ENCODE measurements at places on chromosomes 7 and 10.

DNA sequence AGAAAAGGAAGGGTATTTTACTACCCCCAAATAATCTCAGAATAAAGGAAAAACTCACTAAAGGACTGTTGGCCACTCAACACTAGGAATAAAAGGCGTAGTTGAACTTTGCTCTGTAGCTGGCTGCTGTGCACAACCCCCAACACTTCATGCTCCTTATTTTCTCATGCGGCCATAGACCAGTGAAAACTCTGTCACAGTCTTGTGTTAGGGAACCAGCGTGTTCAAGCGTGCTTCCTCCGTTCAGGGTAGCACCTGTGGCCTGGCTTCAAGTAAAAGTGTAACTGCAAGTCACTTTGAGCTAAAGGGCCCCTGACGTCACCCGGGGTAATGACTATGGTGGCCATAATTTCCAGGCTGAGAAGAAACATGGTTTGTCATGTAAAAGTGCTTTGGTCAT is 27.0 kb downstream of the BLNK start:
- DNase-seq, result no peak

GRCh38 chr7:15628876-15629275 is 57.6 kb downstream of the MEOX2 start:
- DNase-seq, result no peak

DNA sequence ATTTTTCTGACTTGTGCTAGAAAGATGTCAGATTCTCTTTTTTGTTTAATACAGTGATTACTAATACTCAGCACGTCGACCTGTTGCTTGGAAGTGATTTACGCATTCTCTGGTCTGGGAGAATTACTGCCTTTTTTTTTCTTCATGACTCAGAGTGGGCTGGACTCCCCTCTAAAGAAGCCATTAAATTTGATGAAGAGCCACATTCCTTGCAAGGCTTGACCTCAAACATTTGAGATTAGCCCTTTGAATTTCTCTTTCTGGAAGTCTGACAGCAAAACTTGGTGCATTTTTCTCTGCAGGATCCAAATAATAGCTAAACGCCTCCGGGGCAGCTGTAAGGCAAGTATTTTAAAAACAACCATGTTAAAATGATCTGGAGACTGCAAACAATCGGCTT is 171.6 kb downstream of the GALNT17 start:
- DNase-seq, result no peak

GRCh38 chr10:58326967-58327381 is 7.8 kb upstream of the UBE2D1 start:
- no peak for DNase-seq

GRCh38 chr10:87660484-87661133 is 931 bp downstream of the PAPSS2 start:
- DNase-seq, result no peak

DNA sequence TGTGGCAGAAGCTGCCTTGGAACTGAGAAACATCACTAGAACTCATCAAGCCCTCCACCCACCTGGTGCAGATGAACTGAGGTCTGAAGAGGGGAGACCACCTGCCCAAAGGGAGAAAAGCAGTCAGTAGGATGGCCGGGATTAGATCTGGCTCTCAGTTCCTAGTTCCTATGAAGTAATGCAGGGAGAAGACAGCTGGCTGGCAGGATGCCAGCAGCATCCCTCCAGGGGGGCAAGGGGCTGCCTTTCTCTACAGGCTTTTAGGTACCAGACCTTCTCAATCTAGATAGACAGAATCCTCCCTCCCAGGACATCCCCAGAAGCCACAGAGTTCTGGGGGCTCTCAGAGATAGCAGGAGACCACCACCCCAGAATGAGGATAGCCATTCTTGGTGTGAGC is 7.8 kb downstream of the CRHR2 start:
- no peak for DNase-seq

- no peak for DNase-seq
These were observed 29.4 kb downstream of the CHST15 start for GRCh38 chr10:124063750-124064603.

DNA sequence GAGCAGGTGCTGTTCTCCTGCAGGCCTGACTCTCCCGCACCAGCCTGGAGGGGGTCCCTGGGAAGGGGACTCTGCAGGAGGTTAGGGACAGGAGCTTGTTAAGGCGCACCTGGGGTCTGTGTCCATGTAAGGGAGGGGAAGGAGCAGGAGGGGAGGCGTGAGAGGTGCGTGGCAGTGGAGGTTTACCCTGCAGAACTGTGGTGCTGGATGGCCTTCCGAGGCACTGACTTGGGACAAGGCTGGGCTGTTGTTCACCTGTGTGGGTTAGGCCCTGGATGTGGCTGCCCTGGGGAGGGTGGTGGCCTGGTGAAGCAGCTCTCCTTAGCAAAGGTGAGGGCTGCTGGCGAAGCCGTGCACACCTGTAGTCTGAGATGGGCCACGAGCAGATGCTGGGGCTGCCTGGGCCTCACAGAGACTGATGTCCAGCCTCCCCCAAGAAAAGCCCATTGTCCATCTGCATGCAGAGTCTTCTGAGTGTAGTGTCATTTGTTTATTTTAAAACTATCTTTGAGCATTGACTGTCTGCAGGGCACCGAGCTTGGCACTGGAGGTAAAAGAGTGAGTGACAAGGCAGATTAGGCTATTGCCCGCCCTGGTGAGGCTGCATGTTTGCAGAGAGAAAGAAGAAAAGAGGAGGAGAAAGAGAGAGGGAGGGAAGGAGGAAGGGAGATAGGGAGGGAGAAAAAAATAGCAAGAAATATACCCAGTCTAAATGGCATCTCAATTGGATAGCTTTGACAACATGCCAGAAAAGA is 225.3 kb downstream of the GLRX3 start:
- DNase-seq, result no peak

DNA sequence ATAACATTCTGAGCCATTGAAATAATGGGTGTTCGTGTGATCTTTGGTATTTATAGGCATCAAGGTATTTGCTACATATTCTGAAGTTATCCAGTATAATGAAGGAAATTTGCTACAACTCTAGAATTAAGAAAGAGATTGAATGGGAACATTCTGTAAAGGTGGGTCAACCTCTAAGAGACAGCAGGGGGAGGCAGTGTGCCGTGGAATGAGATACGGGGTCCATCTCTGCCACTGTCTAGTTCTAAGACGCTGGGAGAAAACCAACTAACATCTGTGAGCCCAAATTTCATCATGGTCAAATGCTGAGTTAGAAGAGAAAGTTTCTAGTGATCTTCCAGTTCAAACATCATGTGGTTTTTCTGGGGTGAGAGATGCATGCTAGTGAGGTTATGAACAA is 368.9 kb downstream of the SORCS1 start:
- no peak for DNase-seq

GRCh38 chr10:92816091-92816531 is 32.2 kb upstream of the EXOC6 start:
- no peak for DNase-seq

GRCh38 chr7:85423209-85423895 is 236.5 kb upstream of the SEMA3D start:
- no peak for DNase-seq

GRCh38 chr7:95904099-95904498 is 131.7 kb downstream of the DYNC1I1 start:
- DNase-seq, result no peak

GRCh38 chr10:83229991-83230390 is 909.3 kb upstream of the GHITM start:
- DNase-seq, result no peak

GRCh38 chr7:96126382-96126781 is 195.5 kb downstream of the SLC25A13 start:
- no peak for DNase-seq

- DNase-seq, result no peak
These were observed 54.3 kb downstream of the EGFR start for GRCh38 chr7:55073051-55073511.

DNA sequence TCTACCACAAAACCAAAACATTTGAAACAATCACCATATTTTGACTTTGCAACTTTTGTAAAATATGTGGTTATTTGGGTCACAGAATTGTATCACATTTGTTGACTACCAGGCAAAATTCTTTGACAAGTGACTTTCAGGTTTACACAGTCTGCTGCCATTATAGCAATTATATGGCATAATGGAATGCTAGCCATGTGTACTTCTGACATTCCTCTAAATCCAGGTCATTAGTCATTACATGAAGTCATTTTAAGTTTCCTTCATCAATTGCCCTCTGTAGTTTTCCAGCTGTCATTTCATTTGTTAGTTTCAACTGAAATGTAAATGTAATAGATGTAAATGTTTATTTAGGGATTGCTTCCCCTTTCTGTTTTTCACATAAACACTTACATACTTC is 137.5 kb downstream of the IMMP2L start:
- no peak for DNase-seq

DNA sequence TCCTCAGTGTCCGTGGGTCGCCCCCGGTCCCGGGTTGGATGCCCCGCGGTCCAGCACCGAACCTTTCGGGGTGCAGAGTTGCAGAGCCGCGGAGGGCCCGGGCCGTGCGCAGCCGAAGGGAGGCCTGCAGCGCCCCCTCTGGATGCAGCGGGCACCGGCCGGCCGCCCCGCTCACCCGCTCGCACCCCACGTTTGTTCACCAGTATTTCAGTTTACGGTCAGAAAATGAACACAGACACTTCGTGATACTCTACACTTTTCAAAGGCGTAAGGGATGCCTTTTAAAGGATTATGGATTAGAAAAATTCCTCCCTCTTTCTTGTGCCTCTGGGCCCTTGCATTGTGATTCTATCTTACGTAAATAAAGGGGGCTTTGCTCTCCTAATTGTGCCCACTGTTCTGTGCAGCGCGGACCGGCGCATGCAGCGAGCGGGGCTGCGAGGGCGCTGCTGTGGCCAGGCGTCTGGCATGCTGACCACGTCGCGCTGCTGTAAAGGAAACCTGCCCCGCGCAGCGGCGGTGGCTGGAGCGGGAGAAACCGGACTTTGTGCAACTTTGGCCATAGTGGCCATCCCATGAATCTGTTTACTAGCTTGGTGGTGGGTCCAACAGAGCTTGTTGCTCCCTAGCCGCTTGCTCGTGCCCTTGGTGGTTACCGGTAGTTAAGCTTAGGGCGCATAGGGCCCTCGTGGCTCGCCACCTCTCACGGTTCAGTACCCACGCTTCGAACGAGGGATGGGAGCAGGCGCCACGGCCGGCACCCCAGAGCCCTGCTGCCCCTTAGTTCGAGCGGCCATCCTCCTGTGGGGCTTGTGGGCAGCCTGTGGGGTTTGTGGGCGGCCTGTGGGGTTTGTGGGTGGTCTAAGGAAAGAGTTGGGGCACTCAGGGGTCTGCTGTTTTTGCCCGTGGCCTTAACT is 739 bp upstream of the MEST start:
- peak; percentile 25 for DNase-seq

DNA sequence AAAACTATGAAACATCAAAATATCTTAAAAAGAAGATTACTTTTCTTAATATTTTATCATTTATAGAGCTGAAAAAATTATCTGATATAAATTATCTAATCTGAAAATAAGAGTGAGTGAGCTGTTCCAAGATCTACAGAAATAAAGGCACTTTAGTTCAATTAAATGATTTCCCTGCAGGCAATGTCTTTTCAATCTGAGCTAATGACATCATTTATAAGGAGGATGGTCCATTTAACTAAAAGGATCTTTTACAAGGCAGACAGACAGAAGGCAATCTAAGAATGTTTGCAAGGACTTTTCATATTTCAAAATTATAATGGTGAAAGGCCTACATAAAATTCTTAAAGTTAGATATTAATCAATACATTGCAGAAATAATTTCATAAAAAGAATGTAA is 71.8 kb downstream of the SKAP2 start:
- DNase-seq, result no peak

DNA sequence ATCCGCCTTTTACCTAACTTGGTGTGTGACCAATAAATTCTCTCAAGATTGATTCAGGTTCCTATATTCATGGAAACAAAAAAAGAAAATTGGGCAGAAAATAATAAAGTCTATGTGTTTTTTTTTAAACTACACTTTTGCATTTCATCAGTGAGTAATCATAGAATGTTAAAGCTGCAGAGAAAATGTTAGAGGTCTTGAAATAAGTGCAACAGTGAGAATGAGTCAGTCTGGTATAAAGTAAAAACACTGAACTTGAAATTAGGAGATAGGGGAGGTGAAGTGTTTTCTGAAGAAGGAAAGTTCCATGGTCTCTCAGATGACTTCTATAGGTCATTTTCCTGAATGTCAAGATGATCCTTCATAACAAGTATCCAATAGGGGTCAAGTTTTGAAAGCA is 202.6 kb upstream of the NRP1 start:
- no peak for DNase-seq

- no peak for DNase-seq
These were observed 62.8 kb upstream of the FAM20C start for GRCh38 chr7:129366-130221.

- DNase-seq, result no peak
These were observed 203.3 kb upstream of the HGF start for GRCh38 chr7:81973117-81973516.

GRCh38 chr10:45387096-45387893 is 13.3 kb downstream of the ALOX5 start:
- DNase-seq, result no peak

DNA sequence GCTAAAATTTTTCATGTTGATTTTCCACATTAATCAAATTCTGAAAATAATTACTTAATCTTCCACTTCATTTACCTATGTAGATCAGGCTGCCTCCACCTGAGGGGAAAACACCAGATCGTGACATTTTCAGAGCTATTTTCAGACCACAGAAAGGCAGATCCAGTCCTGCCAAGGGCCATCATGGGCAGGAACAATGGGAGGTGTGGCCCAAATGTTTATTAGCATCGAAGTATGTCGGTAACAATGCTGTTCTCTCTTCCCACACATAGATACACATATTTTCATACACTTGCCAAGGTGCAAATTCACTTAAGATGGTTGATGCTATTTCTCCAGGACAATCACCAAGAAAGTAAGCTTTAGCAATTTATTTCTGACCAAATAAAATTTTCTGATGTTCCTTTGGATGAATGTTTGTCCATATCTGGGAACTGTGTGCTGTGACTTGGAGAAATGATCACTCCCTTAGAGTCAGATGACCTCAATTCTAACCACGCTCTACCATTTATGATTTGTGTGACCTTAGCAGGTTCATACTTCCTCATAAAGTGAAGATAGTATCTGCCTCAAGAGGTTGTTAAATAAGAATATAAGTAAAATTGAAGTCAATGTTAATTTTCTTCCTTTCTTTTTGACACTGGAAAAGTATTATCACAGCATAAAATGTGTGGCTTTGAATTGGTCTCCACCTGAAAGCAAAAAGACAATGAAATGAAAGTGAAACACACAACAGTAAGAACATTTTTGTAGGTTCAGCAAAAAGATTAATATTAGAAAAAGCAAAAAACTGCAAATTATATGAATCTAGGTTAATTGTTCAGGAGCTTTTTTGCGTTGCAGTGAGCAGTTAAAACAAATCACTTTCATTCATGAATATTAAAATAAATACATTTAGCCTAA is 310.4 kb upstream of the PHF14 start:
- DNase-seq, result no peak

Measured in stimulated activated CD8-positive, alpha-beta memory T cell treated with anti-CD3 and anti-CD28 coated beads, Interleukin-2, amount 100 ng/mL, for 48 hours (primary cell).